HCT116 (cell line): ENCODE measurements at places on chromosomes 4 and X. TPM values are rescaled to one million over a fixed set of nuclear protein-coding genes. Genes with fewer than 3 reads are reported as not detected.

DNA sequence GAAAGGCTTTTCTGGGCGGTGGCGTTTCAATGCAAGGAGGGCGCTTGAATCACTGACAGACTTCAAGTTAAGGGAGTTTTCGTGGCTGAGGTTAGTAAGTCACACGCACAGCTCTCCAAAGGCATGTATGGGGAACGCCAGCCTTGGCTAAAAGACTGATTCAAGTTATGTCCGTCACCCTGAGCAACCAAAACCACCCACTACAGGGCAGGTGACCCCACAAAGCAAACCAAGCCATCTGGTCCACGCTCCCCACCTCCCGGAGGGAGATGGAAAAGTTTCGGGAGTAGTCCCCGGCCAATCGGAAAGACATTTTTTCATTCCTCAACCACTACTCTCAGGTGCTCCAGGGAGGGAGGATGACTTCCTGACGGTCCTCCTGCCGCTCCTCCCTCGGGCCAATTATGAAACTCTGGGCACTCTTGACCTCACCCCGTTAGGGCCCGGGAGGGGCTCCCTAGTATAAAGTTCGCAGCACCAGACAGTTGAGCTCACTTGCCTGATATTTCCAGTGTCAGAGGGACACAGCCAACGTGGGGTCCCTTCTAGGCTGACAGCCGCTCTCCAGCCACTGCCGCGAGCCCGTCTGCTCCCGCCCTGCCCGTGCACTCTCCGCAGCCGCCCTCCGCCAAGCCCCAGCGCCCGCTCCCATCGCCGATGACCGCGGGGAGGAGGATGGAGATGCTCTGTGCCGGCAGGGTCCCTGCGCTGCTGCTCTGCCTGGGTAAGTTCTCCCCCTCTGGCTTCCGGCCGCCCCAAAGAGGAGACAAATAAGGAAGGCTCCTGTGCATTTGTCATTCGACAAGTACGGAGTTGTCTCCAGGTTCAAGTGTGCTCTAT is at the start of gene EREG:
TSS of gene EREG (plus strand) at position 494 of the 840 bp plus-strand sequence. CDS start at position 658, 164 bp downstream.
- H3K27ac ChIP-seq, result peak within 1 kb of the TSS; percentile 94
- peaks cover 7% of the 10 kb centered on the region; the same call in 1 of the 2 replicates for H3K36me3 ChIP-seq
- no peaks in the 10 kb centered on the region for H3K27me3 ChIP-seq
- H3K4me1 ChIP-seq, result peaks cover 89% of the 10 kb centered on the region
- peak within 1 kb of the TSS; percentile 91 for H3K4me3 ChIP-seq

- no peak overlapping the region for H3K4me3 ChIP-seq
- no peaks in the 10 kb centered on the region for H3K36me3 ChIP-seq
- DNase-seq, result no peak
- H3K4me1 ChIP-seq, result peaks cover 6% of the 10 kb centered on the region; the same call in 1 of the 2 replicates
Observed at GRCh38 chrX:132757066-132757623, 201.3 kb downstream of the HS6ST2 start.

GRCh38 chrX:74286950-74287740 is 16.8 kb upstream of the ZCCHC13 start:
- H3K36me3 ChIP-seq, result peaks cover 15% of the 10 kb centered on the region; the same call in 1 of the 2 replicates
- no peak overlapping the region for H3K4me3 ChIP-seq
- DNase-seq, result no peak
- no peaks in the 10 kb centered on the region for H3K4me1 ChIP-seq

DNA sequence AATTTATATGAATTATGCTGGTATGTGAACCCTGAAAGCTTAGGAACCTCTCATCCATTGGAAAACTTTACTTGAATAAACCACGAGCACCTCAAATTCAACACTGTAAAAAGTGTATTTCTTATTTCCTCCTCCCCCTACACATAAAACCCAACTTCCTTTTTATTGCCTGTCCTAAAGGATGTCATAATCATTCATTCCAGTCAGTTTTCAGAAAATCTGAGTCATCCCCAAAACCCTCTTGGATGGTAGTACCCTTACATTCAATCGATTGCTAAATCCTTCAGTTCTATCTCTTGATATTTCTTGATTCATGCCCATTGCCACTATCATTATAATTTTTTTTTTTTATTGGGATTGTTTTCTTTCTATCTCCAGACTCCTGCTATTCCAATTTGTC is 91.1 kb upstream of the ATP8A1 start:
- H3K4me3 ChIP-seq, result no peak overlapping the region
- no peak for DNase-seq
- no peaks in the 10 kb centered on the region for H3K4me1 ChIP-seq

GRCh38 chr4:8203052-8203401 is 3.9 kb downstream of the SH3TC1 start:
- peaks cover 22% of the 10 kb centered on the region for H3K4me1 ChIP-seq
- no peaks in the 10 kb centered on the region for H3K36me3 ChIP-seq
- DNase-seq, result no peak
- H3K4me3 ChIP-seq, result no peak overlapping the region

- no peak for DNase-seq
- no peak overlapping the region for H3K4me3 ChIP-seq
- H3K27ac ChIP-seq, result no peak overlapping the region
- no peaks in the 10 kb centered on the region for H3K27me3 ChIP-seq
- H3K36me3 ChIP-seq, result no peaks in the 10 kb centered on the region
- H3K4me1 ChIP-seq, result no peaks in the 10 kb centered on the region
Observed at GRCh38 chrX:12304261-12304660, 166.0 kb downstream of the FRMPD4 start.

- no peak overlapping the region for H3K4me3 ChIP-seq
- no peaks in the 10 kb centered on the region for H3K36me3 ChIP-seq
- DNase-seq, result no peak
- no peaks in the 10 kb centered on the region for H3K27me3 ChIP-seq
- H3K4me1 ChIP-seq, result no peaks in the 10 kb centered on the region
- no peak overlapping the region for H3K27ac ChIP-seq
Observed at GRCh38 chr4:48203819-48204218, 65.8 kb downstream of the TEC start.

- no peaks in the 10 kb centered on the region for H3K27me3 ChIP-seq
- H3K4me3 ChIP-seq, result no peak overlapping the region
- H3K36me3 ChIP-seq, result no peaks in the 10 kb centered on the region
- H3K27ac ChIP-seq, result no peak overlapping the region
Observed at GRCh38 chr4:126710935-126711334, 921.8 kb upstream of the INTU start.

DNA sequence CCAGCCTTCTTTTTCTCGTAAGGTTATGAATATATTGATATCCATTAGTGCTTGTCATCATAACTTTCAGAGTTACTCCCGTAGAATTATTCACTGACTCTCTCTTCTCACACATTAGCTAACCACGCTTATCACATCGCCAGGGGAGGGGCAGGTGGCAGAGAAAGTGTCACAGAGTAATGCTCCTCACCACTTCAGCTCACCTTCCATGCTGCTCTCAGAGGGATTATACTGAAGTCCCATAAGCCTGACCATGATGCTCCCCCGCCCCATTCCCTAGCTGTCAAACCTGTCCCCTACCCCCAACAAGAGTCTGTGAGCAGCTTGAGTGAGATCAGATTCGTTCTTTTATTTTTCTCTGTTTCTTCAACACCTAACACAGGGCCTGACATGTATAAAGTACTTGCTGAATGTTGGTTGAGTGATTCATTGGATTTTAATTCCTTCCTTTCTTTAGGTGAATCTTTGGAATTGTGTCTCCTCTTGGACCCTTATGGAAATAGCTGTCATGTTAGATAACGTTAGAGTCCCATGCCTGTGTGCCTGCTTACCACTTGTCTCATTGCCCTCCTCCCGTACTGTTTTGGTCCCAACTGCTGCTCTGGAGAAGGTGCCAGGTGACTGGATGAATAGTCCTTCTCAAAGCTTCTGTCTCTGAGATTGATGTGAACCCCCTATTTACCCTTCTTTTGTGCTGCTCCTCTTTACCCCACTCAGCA is 55.1 kb downstream of the RS1 start:
- no peaks in the 10 kb centered on the region for H3K27me3 ChIP-seq
- peaks cover 12% of the 10 kb centered on the region for H3K4me1 ChIP-seq
- H3K36me3 ChIP-seq, result no peaks in the 10 kb centered on the region
- H3K27ac ChIP-seq, result no peak overlapping the region
- H3K4me3 ChIP-seq, result no peak overlapping the region

DNA sequence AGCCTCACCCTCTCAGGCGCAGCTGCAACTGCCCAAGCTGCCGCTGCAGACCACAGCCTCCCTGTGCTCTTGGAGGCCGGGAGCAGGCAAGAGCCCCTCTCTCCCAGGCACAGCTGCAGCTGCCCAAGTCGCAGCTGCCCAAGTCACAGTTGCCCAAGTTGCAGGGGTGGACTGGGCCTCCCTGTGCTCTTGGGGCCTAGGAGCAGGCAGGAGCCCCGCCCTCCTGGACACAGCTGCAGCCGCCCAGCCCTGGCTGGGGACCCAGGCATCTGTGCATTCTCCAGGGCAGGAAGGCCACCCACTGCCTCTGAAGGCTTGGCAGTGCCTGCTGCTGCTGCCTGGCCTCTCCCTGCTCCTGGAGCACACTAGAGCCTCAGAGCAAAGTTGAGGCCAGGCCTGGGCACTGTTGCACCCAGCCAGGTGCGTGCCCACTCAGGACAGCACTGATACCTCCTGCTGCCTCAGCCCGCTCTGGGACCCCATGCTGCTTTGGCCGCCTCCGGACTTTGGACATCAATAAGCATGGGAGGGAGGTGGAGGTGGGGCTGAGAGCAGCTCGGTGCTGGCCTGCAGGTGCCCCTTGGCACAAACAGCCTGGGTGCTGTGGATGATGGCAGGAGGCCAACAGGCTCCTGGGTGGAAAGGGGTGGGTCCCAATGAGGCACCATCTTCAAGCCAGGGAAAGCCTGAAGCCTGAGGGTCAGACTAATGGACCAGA is 247.5 kb downstream of the PDGFC start:
- no peaks in the 10 kb centered on the region for H3K4me1 ChIP-seq
- DNase-seq, result no peak
- H3K27me3 ChIP-seq, result no peaks in the 10 kb centered on the region
- no peak overlapping the region for H3K27ac ChIP-seq
- no peaks in the 10 kb centered on the region for H3K36me3 ChIP-seq

DNA sequence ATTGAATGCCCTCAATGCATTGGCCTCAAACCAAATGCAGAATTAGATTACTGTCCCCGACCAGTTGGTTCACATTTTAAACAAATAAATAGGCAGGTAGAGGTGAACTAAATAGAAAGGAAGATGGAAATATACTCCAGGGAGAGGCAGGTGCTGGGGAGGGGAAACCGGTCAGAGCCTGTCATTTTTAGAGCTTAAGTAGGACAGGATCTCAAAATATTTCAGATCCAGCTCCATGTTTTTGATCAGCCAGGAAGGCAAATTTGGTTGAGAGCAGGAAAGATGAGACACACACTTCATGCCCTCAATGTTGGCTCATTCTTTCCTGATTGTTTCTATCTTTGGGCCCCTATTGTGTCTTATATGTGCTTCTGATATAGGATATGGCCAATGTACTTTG is 206.7 kb downstream of the SHROOM3 start:
- no peaks in the 10 kb centered on the region for H3K27me3 ChIP-seq
- H3K4me1 ChIP-seq, result 0 out of 2 replicates have a peak, but pooled peaks cover 3% of the 10 kb centered on the region
- H3K36me3 ChIP-seq, result no peaks in the 10 kb centered on the region

- H3K36me3 ChIP-seq, result no peaks in the 10 kb centered on the region
- no peak overlapping the region for H3K27ac ChIP-seq
- no peak for DNase-seq
- no peaks in the 10 kb centered on the region for H3K4me1 ChIP-seq
Observed at GRCh38 chr4:12595986-12596385, 888.2 kb downstream of the RAB28 start.

DNA sequence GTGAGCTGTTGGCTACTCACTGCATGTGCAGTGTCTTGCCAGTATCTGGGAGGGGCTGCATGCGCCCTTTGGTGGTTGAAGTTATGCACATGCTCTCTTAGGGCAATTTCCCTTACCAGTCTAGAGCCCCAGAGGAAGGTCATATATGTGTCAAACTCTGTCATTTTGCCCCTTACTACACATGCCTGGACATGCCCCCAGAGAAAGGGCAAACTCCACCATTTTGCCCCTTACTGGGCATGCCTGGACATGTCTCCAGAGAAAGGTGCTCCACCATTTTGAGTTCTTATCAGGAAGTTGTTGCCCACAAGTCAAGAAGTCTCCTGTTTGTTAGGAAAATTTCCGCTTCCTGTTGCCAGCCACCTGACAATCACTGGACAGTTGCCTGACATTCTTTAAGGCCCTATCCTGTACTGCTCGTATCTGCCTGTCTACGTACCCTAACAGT is 56.4 kb upstream of the PLAC8 start:
- H3K4me1 ChIP-seq, result peaks cover 4% of the 10 kb centered on the region; the same call in 1 of the 2 replicates
- no peaks in the 10 kb centered on the region for H3K27me3 ChIP-seq
- H3K4me3 ChIP-seq, result no peak overlapping the region
- DNase-seq, result no peak

GRCh38 chrX:102658556-102658955 is 7.3 kb downstream of the GPRASP1 start:
- H3K27me3 ChIP-seq, result no peaks in the 10 kb centered on the region
- no peak overlapping the region for H3K4me3 ChIP-seq
- no peaks in the 10 kb centered on the region for H3K36me3 ChIP-seq

GRCh38 chrX:130575831-130576389 is 174.1 kb downstream of the RBMX2 start:
- no peak overlapping the region for H3K4me3 ChIP-seq
- H3K27me3 ChIP-seq, result no peaks in the 10 kb centered on the region
- peak; percentile 6 for DNase-seq
- H3K4me1 ChIP-seq, result no peaks in the 10 kb centered on the region
- H3K36me3 ChIP-seq, result no peaks in the 10 kb centered on the region

Gene CCDC120
- 13.5 TPM for total RNA-seq

Gene PAGE4
- total RNA-seq, result not detected

Gene CPE
- 29.3 TPM for total RNA-seq

Gene VCX3A
- total RNA-seq, result not detected

Gene RPL39
- 1,940 TPM for total RNA-seq
